ENCODE measurements at places on chromosomes 12 and 14.

- no peak for DNase-seq
These were observed 105.6 kb downstream of the DPF3 start for GRCh38 chr14:72788255-72788654.

- DNase-seq: peak; percentile 81
These were observed 18.0 kb upstream of the DYRK2 start for GRCh38 chr12:67630373-67631088.

DNA sequence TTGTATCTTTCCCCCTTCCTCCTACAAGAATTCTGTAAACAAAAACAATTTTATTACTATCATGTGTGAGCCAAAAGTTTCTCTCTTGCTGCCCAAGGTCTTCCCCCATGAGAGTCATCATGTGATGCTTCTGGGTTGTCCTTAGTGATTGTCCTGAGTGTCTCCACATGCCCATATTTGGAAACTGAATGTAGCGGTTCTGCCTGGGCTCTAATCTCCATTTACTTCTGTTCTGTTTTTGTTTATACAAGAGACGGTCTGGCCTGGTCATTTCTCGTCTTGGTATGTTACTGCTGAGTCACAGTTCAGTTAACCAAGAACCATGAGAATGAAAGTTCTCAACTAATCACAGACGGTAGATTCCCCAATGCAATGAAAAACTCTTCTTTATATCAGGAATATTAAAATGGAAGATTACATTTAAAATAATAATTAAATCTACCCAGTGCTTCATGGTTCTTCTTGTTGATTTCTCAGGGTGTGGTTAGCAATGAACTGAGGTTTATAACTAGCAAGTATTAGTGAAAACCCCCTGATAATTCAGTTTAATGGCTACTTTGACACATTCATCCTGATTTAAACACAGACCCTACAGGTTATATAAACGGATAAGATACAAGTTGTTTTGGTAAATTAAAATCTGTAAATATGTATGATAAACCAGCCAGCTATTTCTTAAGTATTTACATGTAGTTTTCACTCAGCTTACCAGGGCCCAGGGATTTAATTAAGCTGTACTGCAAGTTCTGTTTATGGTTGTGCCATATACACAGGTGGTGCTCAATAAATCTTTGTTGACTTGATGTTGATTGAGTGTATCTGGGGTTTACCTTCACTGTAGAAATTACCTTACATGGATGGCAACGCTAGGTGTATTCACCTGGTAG lies 81.1 kb downstream of the PELI2 start:
- no peak for DNase-seq

- peak; percentile 69 for DNase-seq
These were observed 10.4 kb upstream of the GPR132 start for GRCh38 chr14:105075379-105076295.

- no peak for DNase-seq
These were observed 56.2 kb downstream of the FNTB start for GRCh38 chr14:65042731-65043372.

DNA sequence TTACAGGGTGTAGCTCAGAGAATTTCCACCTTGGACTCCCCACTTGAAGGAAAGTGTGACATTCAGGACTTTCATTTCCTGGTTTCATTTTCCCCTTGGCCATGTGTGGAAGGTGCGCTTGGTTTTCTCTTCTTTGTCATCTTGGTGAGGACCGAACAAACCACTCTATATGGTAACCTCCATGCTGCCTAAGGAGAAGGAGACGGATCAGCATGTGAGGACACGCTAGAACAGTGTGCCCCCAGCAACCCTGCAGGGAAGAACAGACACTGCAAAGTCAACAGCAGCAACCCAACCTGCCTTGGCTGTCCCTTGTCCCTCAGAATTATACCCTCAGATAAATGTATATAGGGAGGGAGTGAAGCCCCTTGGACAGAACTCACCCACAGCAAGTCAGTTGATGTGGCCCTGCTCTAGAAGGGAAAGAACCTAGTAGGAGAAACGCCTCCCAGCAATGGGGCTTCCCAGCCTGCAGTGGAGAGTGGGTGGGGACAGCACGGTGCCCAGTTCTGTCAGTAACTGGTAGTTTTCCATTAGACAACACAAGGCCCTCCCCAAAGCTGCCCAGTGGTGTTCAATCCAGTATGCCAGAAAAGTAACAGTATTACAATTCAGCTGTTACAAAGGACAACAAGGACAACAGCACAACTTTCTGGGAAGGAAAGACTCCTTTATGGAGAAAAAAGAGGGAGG lies 18.9 kb upstream of the COCH start:
- DNase-seq: no peak

DNA sequence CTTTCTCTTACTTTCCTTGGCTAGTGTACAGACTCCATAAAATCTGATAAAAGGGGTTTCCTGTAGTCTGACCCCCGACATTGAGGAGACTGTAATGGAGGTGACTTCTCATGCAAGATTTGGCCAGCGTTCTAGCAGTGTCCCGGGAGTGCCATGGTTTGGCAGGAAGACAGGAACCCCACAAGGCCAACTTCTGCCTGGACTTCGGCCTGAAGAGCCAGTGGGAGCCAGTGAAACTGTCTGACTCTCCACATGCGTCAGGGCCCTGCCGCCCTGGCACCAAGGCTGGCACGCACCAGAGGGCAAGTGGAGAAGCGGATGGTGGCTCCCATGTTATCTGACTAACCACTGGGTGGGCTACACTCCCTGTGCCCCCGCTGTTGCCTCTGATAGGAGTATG lies 70.5 kb downstream of the TMEM260 start:
- DNase-seq: no peak

- DNase-seq: no peak
These were observed 114.8 kb downstream of the MON2 start for GRCh38 chr12:62581288-62582064.

GRCh38 chr12:46904406-46905238 lies 78.8 kb upstream of the SLC38A4 start:
- no peak for DNase-seq

DNA sequence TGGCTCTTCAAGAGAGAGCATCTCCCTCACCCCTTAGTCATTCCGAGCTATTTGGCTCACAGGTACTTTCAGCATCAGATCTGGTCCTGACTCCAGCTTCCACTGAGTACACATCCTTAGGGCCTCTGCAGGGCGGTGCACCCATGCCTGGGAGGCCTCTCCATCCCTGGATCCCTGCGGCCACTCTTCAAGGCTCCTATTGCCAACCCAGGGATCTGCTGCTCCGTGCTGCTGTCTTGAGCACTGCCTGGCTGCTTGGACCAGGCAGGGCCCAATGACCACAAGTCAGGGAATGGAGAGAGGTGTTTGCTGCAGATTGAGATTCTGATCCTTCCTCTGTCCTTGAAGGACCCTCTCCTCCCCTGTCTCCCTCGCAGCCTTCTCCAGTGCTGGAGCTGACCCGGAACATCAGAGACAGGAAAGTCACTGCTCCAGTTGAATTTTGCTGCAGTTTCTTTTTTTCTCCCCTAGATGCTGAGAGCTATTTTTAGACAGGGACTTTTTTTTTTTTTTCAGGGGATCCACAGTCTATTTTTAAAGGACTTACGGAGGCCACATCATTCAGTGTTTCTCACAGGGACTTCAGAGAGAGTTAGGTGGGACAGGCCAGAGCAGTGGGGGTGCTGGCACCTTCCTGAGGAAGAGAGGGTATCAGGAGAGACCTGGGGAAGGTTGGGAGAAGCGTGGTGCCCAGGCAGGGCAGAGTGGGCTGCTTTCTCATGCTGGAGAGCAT lies 50.1 kb upstream of the KCNA1 start:
- no peak for DNase-seq

- DNase-seq: no peak
These were observed 15.7 kb downstream of the SMCO2 start for GRCh38 chr12:27462151-27462694.

DNA sequence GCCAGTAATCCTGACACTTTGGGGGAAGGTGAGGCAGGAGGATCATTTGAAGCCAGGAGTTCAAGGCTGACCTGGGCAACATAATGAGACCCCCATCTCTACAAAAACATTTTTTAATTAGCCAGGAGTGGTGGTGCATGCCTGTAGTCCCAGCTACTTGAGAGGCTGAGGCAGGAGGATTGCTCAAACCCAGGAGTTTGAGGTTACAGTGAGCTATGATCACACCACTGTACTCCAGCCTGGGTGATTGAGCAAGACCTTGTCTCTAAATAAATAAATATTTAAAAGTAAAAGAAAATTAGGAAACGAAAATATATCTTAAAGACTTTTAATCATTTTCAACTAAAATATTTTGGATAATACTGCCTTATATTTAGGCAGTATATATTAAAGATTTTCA lies 25.9 kb downstream of the CKB start:
- DNase-seq: no peak

DNA sequence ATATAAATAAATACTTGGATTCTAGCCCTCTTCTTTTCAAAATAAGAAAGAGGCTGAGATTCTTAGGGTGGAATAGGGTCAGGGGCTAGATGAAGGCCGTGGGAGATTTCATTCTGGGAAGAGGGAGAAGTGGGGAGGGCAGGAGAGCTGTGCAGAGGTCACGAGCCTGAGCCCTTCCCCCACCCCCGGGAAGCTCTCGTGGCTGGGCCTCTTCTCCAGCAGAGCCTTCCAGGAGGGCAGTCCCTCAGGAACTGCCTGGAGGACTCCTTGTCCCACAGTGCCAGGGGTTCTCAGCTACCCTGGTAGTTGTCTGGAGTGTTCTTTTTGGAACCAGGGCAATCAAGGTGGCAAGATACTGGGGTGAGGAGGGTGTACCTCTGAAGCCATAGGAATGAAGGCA lies 94.0 kb downstream of the ESR2 start:
- DNase-seq: no peak

DNA sequence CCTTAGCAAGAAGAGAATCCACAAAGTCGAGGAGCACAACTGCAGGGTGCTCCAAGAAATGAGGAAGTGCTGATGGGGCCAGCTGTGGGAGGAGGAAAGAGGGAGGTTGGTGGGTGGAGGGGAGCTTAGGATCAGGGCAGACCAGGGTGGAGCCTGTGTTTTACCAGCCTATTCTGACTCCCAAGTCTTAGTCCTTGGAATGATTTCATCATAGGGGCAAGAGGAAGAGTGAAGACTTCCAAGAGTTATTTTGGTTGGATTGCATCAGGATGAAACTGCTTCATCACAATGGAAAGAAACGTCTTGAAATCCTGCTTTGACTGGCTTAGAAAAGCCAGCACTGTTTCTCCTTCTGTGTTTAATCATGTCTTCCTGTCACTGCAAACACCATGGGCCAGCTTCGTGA lies 194.0 kb downstream of the DPF3 start:
- DNase-seq: no peak

GRCh38 chr14:61564618-61565091 lies 130.7 kb upstream of the HIF1A start:
- DNase-seq: no peak

- DNase-seq: no peak
These were observed 50.6 kb upstream of the ANO6 start for GRCh38 chr12:45165284-45165683.

GRCh38 chr14:74302152-74302628 lies 544 bp downstream of the ABCD4 start:
- no peak for DNase-seq

DNA sequence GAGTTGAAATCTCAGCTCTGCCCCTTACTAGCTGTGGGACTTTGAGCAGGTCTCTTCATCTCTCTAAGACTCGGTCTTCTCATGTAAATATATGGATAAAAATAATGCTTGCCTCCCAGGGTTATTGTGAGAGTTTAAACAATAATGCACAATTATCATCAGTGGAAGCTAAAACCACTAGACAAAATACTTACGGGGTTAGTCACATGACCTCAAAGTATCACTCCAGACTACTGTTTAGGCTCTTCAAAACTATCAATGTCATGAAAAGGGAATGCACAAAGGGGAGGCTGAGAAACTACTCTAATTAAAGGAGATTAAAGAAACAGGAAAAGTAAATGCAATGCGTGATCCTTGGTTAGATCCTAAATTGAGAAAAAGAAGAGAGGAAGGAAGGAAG lies 24.5 kb upstream of the TSPAN11 start:
- DNase-seq: no peak

GRCh38 chr12:59005193-59005955 lies 85.1 kb upstream of the LRIG3 start:
- no peak for DNase-seq

DNA sequence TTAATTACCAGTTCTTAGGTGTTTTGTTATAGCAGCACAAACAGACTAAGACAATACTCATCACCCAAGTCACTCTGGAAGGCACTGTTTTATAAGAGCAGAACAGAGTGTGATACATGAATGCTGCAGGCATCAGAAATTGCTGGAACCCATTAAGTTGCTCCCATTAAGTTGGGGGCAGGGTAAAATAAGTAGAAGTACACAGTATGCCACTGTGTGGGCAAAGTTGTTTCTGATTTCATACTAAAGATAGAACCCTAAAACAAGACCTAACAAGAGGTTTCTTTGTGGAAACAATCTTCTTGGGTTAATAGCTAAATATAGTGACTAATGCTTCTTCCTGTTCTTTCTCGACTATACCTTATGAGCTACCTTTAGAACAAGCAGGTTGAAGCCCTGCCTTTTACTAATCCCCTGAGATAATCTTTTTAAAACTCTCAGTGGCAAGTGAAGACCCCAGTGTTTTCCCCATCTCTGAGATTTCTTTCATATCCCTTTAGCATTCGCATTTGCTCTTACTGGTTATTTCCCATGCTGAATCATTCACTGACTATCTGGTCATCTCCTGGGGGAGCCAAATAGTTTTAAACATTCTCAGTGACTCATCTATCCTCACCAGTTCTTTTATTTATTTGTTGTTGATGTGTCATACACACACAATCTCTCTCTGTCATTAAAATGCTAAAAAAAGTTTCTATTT lies 52.3 kb downstream of the SOCS2 start:
- peak; percentile 5 for DNase-seq

DNA sequence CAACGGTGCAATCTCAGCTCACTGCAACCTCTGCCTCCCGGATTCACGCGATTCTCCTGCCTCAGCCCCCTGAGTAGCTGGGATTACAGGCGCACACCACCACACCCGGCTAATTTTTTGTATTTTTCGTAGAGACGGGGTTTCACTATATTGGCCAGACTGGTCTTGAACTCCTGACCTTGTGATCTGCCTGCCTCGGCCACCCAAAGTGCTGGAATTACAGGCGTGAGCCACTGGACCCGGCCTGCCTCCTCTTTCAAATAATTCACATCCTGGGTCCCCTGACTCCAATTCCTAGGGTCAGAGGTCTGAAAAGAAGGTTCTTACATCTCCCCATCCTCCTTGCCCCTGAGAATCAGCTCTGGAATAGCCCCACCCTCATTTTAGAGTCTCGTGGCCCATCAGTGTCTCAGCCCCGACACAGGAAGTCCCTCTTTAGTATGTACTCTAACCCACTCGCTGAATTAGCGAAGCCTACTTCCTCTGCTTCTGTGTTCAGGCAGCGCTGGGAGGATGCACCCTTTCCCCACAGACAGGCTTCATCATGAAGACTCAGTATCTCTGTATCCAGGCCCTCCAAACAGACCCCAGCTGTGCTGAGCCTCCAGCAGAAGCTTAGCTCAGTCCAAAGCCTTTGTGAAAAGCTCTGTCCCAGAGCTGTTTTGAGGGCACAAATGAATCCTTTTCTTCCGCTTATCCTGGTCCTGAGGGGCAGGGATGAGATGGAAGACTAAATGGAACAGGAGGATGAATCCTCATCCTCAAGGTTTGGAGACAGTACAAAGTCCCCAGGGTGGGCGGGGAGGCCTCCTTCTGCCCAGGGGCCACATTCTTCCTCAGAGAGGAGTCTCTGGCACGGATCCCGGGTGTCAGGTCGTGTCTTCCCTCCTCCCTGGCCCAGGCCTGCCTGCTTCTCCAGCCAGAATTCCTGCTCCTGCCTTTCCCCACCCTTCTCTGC lies 3.5 kb downstream of the LPAR5 start:
- DNase-seq: no peak
